ENCODE measurements at places on chromosomes 5 and 9. TPM values are rescaled to one million over a fixed set of nuclear protein-coding genes. Genes with fewer than 3 reads are reported as not detected.

- DNase-seq = no peak
These were observed 59.0 kb downstream of the MAP1B start for GRCh38 chr5:72166070-72166979.

GRCh38 chr5:45542421-45542820, 153.8 kb downstream of the HCN1 start:
- DNase-seq = no peak

DNA sequence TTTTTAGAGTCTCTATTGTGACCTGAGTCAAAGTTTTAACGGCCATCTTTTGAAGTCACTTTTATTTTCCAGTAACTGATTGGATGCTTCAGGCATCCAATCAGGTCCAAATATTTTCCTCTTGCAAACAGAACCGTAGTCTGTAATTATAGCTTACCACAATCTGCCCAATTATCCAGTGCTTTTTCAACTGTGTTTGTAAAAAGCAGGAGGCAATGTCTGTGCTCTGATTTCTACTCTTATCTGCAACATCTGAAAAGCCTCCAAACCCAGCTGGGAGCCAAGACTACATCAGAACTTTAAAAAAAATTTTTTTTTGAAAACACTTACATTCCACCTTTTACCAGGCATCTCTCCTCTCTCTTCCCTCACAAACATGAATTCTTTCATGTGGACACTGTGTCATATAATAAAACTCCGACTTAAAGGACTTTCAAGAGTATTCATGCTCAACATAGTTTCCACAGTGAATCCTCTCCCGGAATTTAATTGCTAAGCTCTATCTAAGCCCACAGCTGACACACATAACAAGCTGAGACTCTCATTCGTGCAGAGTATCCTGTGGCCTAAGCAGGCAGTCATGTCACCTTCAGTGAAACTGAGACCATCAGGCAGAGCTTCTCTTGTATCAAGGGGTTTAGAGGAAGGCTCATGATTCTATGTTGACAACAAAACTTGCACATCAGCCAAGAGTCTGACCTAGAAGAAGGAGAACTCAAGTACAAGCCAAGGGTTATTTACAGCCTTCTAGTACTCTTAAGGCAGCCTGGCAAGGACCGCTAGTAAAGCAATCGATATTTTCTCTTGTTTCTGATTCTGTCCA, 272.7 kb downstream of the TLE1 start:
- DNase-seq = no peak

- DNase-seq = no peak
These were observed 68.2 kb upstream of the APC start for GRCh38 chr5:112669328-112669963.

The TMCO6 gene
- 9.6 TPM for total RNA-seq

GRCh38 chr5:103467831-103468230, 94.8 kb downstream of the NUDT12 start:
- DNase-seq = no peak

The CRB2 gene
- total RNA-seq = not detected

- DNase-seq = no peak
These were observed 503 bp downstream of the SEMA4D start for GRCh38 chr9:89497257-89497963.

GRCh38 chr9:70262948-70263347, 4.2 kb downstream of the SMC5 start:
- DNase-seq = no peak

The HTR4 gene
- total RNA-seq = 0.16 TPM

The PCDHA5 gene
- 0.10 TPM for total RNA-seq

- no peak for DNase-seq
These were observed 48.4 kb upstream of the APC start for GRCh38 chr5:112689155-112689909.

DNA sequence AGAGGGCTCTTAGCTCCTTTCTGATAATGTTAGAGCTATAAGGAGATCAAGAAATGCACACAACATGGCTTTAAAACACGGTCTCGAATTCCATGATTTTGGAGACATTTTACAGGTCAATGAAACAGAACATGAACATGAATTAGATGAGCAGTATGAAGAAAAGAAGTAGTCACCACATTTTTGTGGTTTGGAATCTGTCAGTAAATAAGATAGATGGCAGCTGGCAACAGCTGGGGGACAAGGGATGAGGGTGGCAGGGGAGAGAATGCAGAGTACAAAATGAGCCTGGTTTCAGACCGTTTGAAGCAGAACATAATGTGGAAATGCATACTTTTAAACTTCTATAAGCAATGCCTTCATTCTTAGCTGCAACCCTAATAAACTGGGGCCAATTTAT, 107.1 kb downstream of the OXCT1 start:
- no peak for DNase-seq

The LCN9 gene
- total RNA-seq = not detected

DNA sequence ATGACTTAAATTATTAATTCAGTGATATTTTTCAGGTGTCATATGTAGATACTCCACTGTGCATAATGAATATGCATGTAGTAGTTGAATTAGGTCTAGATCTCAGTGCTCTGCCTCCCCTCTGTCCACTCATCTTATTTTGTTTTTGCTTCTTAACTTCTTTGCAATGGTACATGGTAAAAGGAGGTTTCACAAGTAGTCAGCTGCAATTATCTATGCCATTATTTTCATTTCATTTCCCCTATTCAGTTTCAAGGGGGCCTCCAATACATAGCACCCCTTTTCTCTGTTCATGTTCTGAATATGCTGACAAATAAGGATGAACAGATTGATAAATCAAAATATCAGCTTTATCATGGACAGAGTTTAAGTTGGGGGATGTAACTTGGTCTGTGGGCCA, 511.6 kb upstream of the ZNF608 start:
- no peak for DNase-seq
